Right renal pelvis (tissue), 4 donors: ENCODE measurements at places on chromosomes 5 and 9. TPM values are rescaled to one million over a fixed set of nuclear protein-coding genes. Genes with fewer than 3 reads are reported as not detected.

DNA sequence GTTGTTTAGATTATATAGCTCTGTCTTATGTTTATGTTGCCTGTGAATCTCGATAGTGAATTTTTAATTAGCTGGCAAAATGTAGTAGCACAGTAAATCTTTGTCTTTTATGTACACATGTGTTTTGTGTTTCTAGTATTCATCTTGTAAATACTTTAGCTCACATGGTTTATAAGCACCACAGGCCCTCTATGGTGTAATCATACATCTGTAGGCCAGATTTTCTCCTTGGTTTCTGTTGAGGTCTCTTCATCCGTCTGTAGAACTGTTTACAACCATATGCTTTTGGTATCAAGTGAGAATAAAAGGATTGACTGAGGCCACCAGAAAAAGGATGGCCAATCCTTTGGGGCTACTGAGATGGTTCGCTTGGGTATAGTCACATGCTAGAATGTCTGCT lies 45.0 kb downstream of the PRR16 start:
- DNase-seq, result no peak

Gene DRD1
- polyA plus RNA-seq, result not detected

GRCh38 chr5:168646335-168646734 lies 67.2 kb upstream of the PANK3 start:
- DNase-seq, result no peak

DNA sequence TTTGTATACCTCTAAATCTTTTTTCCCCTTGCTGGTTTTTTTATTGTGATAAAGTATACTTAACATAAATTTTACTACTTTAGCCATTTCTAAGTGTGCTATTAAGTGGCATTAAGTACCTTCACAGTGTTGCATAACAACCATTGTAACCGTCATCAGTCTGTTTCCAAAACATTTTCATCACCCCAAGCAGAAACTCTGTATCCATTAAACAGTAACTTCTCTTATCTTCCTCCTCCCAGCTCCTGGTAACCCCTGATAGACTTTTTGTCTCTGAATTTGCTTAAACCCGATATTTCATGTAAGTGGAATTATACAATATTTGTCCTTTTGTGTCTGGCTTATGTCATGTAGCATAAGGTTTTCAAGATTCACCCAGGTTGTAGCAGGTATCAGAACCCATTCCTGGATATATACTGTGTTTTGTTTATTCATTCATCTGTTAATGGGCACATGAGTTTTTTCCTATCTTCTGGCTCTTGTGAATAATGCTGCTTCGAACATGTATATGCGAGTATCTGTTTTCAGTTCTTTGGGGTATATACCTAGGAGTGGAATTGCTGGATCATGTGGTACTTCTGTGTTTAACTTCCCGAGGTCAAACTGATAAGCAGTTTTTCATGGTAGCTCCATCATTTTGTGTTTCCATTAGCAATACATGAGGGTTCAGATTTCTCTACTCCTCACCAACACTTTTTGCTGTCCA lies 66.4 kb downstream of the EHMT1 start:
- DNase-seq, result no peak

Gene ANKDD1B
- polyA plus RNA-seq, result 5.0 TPM

DNA sequence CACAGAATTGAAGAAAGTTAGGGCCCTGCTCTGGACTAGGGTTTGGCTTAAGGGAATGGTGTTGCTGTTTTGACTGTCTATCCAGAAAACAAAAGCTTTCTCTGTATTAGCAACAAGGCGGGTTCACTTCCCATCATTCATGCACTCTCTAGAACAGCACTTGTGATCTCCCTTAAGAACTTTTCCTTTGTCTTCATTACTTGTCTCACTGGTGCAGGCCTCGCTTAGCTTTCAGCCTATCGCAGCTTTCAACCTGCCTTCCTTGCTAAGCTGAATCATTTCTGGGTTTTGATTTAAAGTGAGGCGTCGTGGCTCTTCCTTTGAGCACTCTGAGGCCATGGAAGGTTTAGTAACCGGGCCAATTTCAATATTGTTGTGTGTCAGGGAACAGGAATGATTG lies 35.2 kb upstream of the LPCAT1 start:
- DNase-seq, result no peak

DNA sequence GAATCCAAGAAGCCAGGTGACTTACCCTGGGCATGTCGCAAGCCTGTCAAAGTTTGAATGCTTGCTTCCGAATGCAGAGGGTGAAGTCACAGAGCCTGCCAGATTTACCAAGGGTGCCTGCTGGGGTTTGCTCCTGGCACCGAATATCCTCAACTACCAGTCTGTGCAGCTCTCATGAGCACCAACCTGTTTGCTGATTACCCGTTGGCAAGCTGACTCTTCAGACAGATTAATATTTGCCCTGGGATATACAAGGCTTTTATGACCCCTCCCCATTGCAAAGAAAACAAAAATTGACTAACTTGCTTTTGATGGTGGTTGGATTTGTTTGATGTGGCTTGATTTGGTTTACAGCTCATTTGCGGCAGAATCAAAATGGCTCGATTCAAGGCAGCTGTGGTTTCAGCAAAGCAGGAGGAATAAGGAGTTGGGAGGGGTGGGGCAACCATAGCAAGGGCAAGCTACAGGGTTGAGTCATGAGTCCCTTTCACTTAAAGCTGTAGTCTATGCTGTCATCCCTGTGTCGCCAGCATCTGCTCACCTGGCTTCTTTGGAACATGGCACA lies 82.3 kb upstream of the AGXT2 start:
- DNase-seq, result no peak

Gene PRELID2
- polyA plus RNA-seq, result 9.6 TPM
